Left lobe of liver (tissue), 2 donors: ENCODE measurements at places on chromosomes 3 and 15. TPM values are rescaled to one million over a fixed set of nuclear protein-coding genes. Genes with fewer than 3 reads are reported as not detected.

The PAK6 gene
- total RNA-seq, result not detected

DNA sequence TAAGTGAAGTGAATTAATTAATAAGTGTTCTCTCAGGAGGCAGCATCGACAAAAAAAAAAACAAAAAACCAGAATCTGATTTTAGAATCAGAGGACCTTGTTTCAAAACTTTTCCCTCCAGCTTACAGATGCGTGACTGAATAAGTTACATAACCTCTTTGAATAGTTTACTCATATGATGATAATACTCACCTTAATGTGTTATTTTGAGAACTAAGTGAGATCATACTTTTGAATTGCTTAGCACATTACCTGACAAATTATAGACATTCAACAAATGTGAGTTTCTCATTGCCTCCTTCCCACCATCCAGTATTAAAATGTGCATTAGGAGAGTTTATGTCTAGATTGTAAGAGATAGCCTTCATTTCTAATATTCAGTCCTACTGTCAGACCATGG is 94.0 kb downstream of the SOX2 start:
- no peak for DNase-seq

GRCh38 chr15:31985607-31986006 is 44.7 kb upstream of the CHRNA7 start:
- no peak for DNase-seq

The SRP14 gene
- total RNA-seq, result 56.8 TPM

GRCh38 chr3:12255393-12255792 is 33.5 kb upstream of the PPARG start:
- DNase-seq, result no peak

The CTDSPL2 gene
- total RNA-seq, result 10.7 TPM

DNA sequence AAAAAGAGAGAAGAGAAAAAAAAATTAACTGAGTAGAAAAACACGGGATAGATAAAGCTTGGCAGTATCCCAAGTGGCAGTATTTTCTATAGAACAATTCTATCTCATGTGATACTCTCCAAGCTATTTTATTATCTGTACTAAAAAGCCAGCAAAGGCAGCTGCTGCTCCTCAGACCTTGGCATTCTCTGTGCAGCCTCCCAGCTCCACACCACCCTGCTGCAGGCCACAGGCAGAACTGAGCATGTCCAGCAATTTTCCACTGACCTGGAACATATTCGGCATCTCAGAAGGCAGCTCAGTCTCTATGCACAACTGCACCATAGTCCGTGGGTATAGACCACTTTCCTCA is 1161.4 kb downstream of the IGSF11 start:
- no peak for DNase-seq

DNA sequence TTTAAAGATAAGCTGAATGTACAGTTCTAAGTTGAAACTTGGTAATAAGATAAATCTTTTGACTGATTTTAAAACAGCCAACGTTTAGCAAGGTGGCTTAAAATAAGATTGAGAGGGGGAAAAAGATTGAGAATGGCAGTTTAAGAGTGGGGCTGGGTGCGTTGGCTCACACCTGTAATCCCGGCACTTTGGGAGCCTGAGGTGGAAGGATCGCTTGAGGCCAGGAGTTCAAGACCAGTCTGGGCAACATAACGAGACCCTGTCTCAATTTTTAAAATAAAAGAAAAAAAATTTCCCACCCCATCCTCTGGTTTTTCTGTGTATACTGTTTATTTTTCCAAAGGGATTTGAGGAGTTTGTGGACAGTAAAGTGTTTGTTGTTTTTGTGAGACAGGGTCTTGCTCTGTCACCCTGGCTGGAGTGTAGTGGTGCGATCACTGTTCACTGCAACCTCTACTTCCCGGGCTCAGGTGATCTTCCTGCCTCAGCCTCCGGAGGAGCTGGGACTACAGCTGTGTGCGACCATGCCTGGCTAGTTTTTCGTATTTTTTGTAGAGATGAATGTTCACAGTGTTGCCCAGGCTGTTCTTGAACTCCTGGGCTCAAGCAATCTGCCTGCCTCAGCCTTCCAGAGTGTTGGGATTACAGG is 3.0 kb downstream of the MAPK6 start:
- no peak for DNase-seq

- DNase-seq, result no peak
Measured at GRCh38 chr15:31392761-31393401, 66.2 kb downstream of the KLF13 start.

DNA sequence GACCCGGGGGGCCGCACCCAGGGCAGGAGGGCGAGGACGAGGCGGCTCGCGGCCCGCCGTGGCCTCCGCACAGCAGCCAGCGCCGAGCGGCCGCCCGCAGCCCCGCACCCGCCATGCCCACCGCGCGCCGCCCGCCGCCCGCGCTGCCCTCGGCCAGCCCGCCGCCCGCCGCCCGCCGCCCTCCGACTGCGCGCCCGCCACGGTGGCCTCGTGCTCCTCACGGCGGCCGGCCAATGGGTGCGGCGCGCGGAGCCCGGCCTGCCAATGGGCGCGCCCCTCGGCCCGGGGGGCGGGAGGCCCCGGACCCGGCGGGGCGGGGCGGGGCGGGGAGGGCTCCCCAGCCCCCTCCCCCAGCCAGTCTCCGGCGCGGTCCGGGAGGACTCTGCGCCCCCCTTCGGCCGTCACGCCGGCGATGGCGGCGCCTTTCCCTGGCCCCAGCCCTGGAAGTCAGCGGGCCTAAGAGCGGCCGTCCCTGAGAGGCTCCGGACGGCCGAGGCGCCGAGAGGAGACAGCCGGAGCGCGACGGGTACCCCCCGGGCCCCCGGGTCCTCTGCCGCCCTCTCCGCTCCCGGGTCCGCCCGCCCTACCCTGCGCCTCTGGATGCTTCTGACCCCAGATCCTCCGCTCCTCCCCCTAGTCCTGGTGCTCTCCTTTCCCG is at the start of gene NT5DC2:
TSS of gene NT5DC2 (minus strand) at position 235 of the 658 bp plus-strand sequence. CDS start at position 115, 120 bp downstream.
- DNase-seq, result peak; percentile 60

The NMB gene
- total RNA-seq, result 0.58 TPM

GRCh38 chr15:70433586-70434324 is 329.6 kb downstream of the UACA start:
- DNase-seq, result peak; percentile 60

The HTR3E gene
- not detected for total RNA-seq

DNA sequence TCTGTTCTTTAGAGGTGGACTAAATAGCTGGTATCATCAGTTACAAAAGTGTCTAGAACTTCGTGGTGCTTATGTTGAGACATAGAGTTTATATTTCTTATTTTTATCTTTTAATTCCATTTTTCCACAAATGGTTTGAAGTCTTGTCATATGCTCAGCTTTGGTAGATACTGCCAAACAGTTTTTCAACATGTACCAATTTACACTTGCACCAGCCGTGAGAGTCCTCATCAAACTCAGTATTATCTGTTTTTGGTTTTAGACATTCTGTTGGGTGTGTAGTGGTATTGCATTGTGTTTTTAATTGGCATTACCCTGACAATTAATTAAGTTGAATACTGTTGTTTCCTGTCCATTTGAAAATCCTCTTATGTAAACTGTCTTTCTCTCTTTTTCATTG is 16.7 kb downstream of the ISLR2 start:
- no peak for DNase-seq

GRCh38 chr3:153163756-153164550 is 1.9 kb downstream of the RAP2B start:
- no peak for DNase-seq

GRCh38 chr3:188124184-188124583 is 29.8 kb upstream of the LPP start:
- no peak for DNase-seq

GRCh38 chr3:182149594-182149993 is 437.9 kb downstream of the SOX2 start:
- no peak for DNase-seq

The MUC13 gene
- total RNA-seq, result 0.50 TPM

GRCh38 chr15:78035321-78035751 is 42.2 kb downstream of the TBC1D2B start:
- peak; percentile 66 for DNase-seq

- DNase-seq, result no peak
Measured at GRCh38 chr3:105040026-105040622, 326.6 kb upstream of the ALCAM start.

The STAB1 gene
- 71.5 TPM for total RNA-seq

GRCh38 chr3:9754678-9755077 is 4.9 kb downstream of the OGG1 start:
- DNase-seq, result no peak

The CAND2 gene
- total RNA-seq, result 7.2 TPM

GRCh38 chr15:78003539-78004008 is 73.9 kb downstream of the TBC1D2B start:
- peak; percentile 88 for DNase-seq

GRCh38 chr3:47741925-47742324 is 39.8 kb downstream of the SMARCC1 start:
- no peak for DNase-seq

DNA sequence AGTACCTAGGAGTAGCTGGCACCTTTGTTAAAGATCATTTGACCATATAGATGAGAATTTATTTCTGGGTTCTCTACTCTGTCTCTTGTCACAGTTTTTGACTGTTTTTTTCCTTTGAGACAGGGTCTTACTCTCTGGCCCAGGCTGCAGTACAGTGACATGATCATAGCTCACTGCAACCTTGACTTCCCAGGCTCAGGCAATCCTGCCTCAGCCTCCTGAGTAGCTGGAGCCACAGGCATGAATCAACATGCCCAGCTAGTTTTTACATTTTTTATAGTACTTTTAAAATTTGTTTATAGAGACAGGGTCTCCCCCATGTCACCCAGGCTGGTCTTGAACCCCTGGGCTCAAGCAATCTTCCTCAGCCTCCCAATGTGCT is 45.0 kb downstream of the BCL2L10 start:
- no peak for DNase-seq

DNA sequence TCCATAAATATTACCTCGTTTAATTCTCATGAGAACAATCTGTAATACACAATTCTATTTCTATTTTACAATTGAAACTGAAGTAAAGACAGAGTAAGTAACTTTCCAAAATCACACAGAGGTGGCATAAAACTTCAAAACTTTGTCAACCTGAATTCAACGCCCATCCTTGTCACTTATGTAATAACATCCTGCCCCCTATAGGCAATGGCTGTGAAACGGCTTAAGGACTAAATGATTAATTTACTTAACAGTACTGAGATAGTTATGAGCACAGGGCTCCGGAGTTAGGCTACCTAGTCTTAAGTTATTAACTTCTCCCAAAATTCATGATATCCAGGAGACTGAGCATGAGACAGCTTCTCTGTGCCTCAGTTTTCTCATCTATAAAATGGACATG is 293.1 kb upstream of the CHRM5 start:
- no peak for DNase-seq

DNA sequence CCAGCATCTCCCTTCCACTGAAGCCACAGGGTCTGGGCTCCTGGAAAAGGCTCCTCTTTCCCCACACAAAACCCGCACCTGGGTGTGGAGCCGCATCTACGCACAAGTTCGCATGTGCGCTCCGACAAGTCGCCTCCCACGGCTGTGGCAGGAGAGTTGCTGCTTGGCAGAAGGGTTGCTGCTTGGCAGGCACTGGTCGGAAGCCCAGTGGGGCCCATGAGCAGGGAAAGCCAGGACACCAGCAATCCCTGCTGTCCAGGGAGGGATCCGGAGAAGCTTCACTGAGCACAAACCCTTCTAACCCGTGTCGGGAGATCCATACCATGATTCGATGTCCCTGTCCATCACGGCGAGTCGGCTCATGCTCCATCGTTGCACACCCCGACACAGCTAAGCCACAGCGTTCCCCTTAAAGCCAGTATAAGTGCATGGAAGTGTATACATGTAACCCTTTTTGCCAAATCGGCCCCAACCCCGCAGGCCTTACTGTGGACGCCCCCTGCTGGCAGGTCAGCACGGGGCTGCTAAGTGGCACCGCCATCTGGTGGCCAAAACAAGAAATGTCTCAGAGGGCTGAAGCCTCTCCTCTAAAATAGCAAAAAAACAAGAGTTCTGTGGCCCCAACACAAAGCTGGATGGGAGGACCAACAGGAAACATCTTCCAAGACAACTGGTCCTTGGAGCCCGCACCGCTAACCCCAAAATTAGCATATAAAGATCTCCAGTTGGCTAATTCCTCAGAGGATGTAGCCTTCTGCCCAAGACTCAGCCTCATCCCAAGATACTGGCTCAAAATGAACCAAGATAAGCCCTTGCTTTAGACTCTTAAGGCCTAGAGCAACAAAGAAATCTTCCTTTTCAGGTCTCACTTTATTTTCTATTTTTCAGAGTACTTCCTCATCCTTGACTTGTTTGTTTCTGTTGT is 8.3 kb downstream of the ANKRD63 start:
- peak; percentile 83 for DNase-seq

GRCh38 chr3:11596387-11596786 is 47.3 kb downstream of the VGLL4 start:
- no peak for DNase-seq

The GRM7 gene
- 0.08 TPM for total RNA-seq

- peak; percentile 62 for DNase-seq
Measured at GRCh38 chr15:92683511-92683834, 27.9 kb upstream of the FAM174B start.

DNA sequence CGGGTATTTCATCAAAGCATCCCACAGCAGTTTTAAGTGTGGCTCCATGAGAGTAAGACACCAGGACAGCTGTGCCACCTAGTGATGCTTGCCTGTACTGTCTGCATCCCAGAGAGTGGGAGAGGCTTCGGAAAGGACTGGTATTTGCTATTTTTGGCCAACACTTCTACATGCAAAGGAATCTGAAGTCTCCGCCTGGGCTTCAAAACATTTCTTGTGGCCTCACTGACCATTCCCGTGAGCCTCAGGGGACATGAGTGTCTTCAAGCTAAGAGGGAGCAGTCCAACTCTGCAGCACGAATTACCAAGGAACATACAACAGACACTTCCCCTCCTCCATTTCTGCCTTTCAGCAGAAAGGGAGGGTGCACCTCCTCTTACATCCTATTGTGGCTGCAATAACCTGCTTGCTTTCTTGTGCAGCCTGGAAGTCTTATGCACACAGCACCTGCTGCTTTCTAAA is 177.5 kb downstream of the RORA start:
- DNase-seq, result no peak

- no peak for DNase-seq
Measured at GRCh38 chr3:190577225-190577624, 63.3 kb downstream of the IL1RAP start.

- no peak for DNase-seq
Measured at GRCh38 chr3:189258261-189258660, 86.5 kb downstream of the TPRG1 start.

GRCh38 chr3:96264701-96265100 is 549.7 kb upstream of the EPHA6 start:
- DNase-seq, result no peak

GRCh38 chr3:48993834-48994233 is 3.8 kb downstream of the P4HTM start:
- no peak for DNase-seq

DNA sequence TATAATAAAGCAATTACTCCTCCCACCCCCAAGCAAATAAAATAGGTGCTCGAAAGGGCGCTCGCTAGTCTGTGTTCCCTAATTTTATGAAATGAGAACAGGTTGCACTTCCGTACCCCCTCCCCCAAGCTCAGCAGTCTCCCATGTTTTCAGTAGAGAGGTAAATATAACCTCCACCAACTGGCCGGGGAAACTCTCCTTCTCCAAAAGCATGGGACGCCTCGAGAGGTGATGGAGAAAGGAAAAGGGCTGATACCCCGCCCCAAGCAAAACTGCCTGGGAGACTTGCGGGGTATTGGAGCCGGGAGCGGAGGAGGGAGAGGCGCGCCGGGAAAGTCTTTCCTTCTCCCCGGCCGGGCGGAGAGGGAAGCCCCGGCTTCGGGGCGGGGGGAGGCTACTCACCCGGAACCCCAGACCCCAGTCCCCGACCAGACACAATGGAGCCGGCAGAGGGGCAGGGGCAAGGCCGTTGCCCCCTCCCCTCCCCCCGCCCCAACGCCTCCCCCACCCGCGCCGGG is 605 bp downstream of the DCUN1D1 start:
- no peak for DNase-seq
